ENCODE measurements at places on chromosomes 6 and 20.

- H3K27me3 ChIP-seq: no peaks in the 10 kb centered on the region
- no peak for DNase-seq
- no peak overlapping the region for H3K4me3 ChIP-seq
These were observed 110.8 kb upstream of the SCP2D1 start for GRCh38 chr20:18702736-18703135.

- H3K4me3 ChIP-seq: no peak overlapping the region
- H3K4me1 ChIP-seq: no peaks in the 10 kb centered on the region
- no peaks in the 10 kb centered on the region for H3K27me3 ChIP-seq
- no peaks in the 10 kb centered on the region for H3K36me3 ChIP-seq
- no peak for DNase-seq
These were observed 66.8 kb downstream of the PPP1R3G start for GRCh38 chr6:5151955-5152401.

- no peak for DNase-seq
- no peak overlapping the region for H3K27ac ChIP-seq
- H3K4me1 ChIP-seq: peaks cover 4% of the 10 kb centered on the region
These were observed 509.2 kb upstream of the SLC35B3 start for GRCh38 chr6:8944548-8944947.

GRCh38 chr6:170284126-170284773 is 6.6 kb downstream of the DLL1 start:
- peaks cover 52% of the 10 kb centered on the region for H3K4me1 ChIP-seq
- H3K36me3 ChIP-seq: peaks cover 62% of the 10 kb centered on the region
- no peak overlapping the region for H3K27ac ChIP-seq
- H3K27me3 ChIP-seq: no peaks in the 10 kb centered on the region
- no peak for DNase-seq
- H3K4me3 ChIP-seq: no peak overlapping the region

GRCh38 chr6:53756396-53756795 is 38.4 kb upstream of the LRRC1 start:
- no peaks in the 10 kb centered on the region for H3K36me3 ChIP-seq
- no peak for DNase-seq
- H3K4me3 ChIP-seq: no peak overlapping the region
- H3K4me1 ChIP-seq: no peaks in the 10 kb centered on the region
- no peaks in the 10 kb centered on the region for H3K27me3 ChIP-seq

DNA sequence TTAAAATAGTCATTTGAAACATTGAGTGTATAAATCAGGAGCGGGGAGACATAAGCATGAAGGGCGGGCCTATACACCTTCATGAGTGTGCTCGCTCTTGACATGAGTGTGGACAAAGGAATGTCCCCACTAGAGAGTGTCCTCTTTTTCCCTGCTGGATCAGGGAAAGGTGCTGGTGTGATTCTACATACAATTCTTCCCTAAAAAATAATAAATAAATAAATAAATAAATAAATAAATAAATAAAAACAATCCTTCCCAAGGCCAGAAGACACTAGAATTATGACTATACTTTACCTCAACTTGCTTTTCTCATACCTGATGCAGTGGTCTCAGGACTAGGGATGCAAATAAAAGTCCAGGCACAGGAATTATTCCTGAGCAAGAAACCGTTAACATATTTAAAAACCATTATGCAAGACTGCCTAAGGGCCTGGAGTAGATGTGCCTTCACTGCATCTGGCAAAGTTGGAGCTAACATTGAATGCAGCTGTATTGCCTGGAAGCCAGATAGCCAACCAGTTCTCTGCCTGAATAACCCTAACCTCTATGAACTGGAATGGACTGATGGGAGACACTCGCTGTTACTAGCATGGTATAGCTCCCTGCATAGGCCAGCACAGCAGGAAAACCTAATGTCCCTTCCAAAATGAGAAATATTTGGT is 37.5 kb upstream of the MICB start:
- no peak overlapping the region for H3K4me3 ChIP-seq
- H3K4me1 ChIP-seq: peaks cover 19% of the 10 kb centered on the region
- H3K27me3 ChIP-seq: no peaks in the 10 kb centered on the region
- no peak for DNase-seq

GRCh38 chr6:41584668-41585205 is 38.6 kb downstream of the FOXP4 start:
- H3K27me3 ChIP-seq: no peaks in the 10 kb centered on the region
- peaks cover 3% of the 10 kb centered on the region for H3K36me3 ChIP-seq
- no peak overlapping the region for H3K4me3 ChIP-seq
- no peak overlapping the region for H3K27ac ChIP-seq
- peaks cover 16% of the 10 kb centered on the region for H3K4me1 ChIP-seq

- no peak overlapping the region for H3K4me3 ChIP-seq
- H3K36me3 ChIP-seq: no peaks in the 10 kb centered on the region
- DNase-seq: no peak
- H3K27ac ChIP-seq: no peak overlapping the region
These were observed 115.6 kb upstream of the SLC24A3 start for GRCh38 chr20:19096843-19097242.

DNA sequence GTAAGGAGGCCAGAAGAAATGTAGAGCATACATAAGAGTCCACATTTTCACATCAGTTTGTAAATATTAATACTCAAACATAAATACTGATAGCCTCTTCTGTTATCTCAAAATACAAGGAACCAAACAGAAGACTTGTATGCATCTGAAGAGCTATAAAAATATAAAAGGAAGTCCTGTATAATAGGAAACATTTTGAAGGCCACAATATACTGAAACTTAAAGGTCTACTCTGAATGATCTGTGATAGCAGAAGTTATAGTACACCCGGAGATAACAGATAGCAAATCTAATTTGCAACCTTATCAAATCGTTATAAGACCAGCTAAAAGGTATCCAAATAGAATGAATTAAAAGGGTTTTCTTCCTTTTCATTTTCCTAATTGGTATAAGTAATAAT is 111.2 kb downstream of the HIVEP2 start:
- no peak for DNase-seq
- H3K27ac ChIP-seq: no peak overlapping the region
- no peak overlapping the region for H3K4me3 ChIP-seq
- H3K27me3 ChIP-seq: no peaks in the 10 kb centered on the region

DNA sequence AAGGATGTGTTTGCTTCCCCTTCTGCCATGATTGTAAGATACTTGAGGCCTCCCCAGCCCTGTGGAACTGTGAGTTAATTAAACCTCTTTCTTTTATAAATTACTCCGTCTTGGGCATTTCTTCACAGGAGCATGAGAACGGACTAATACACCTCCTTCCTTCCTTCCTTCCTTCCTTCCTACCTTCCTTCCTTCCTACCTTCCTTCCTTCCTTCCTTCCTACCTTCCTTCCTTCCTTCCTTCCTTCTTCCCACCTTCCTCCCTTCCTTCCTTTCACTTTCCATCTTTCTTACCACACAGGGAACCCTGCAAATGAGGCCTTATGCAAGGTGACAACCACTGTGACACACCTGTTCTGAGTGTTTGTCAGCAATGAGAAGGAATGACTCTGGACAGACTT is 141.3 kb upstream of the EXOC2 start:
- no peak for DNase-seq
- peaks cover 41% of the 10 kb centered on the region for H3K4me1 ChIP-seq
- no peaks in the 10 kb centered on the region for H3K27me3 ChIP-seq
- no peak overlapping the region for H3K27ac ChIP-seq
- no peak overlapping the region for H3K4me3 ChIP-seq
- no peaks in the 10 kb centered on the region for H3K36me3 ChIP-seq

- no peaks in the 10 kb centered on the region for H3K4me1 ChIP-seq
- no peaks in the 10 kb centered on the region for H3K27me3 ChIP-seq
- H3K36me3 ChIP-seq: no peaks in the 10 kb centered on the region
- no peak overlapping the region for H3K4me3 ChIP-seq
These were observed 13.9 kb downstream of the ZNF831 start for GRCh38 chr20:59177266-59178250.

DNA sequence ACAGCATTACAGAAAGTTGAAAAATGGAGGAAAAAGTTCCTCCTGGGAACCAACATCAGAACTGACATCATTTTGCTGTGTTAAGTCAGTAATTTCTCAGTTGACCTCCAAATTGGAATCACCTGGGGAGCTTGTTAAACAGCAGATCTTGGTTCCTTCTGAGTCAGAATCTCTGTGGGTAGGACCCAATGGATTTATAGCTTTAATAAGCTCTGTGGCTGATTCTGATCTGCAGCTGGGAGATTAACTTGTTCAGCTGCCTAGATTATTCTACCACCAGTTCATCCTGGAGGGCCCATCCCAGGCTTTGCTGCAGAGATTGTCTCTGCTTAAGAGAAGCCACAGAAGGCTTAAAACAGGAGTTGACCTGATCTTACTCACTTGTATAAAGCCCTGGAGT is 90.7 kb upstream of the POPDC3 start:
- H3K36me3 ChIP-seq: no peaks in the 10 kb centered on the region
- H3K27me3 ChIP-seq: no peaks in the 10 kb centered on the region
- no peaks in the 10 kb centered on the region for H3K4me1 ChIP-seq
- H3K4me3 ChIP-seq: no peak overlapping the region

- no peak overlapping the region for H3K4me3 ChIP-seq
- no peaks in the 10 kb centered on the region for H3K27me3 ChIP-seq
- H3K27ac ChIP-seq: no peak overlapping the region
- no peaks in the 10 kb centered on the region for H3K4me1 ChIP-seq
- DNase-seq: no peak
These were observed 85.9 kb downstream of the PXDC1 start for GRCh38 chr6:3665608-3666007.

DNA sequence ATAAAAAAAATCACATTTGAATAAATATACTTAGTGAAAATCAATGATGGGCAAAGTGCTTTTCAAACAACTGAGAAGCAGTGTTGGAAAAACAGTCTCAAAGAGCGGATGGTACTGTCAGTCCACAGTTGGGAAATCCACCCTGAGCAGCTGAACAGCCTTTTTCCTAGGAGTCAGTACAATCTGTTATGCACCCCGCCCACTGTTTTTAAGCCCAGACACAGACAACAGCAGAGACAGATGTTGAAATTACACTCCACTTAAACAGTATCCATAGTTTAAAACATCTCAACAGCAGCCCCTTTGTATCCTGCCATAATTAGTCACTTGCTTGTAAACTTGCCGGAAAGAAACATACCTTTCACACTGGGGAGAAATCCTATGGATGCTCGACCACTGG is 372 bp downstream of the KIAA0408 start:
- no peaks in the 10 kb centered on the region for H3K36me3 ChIP-seq
- H3K27me3 ChIP-seq: no peaks in the 10 kb centered on the region
- H3K4me1 ChIP-seq: no peaks in the 10 kb centered on the region
- no peak for DNase-seq

GRCh38 chr6:93218096-93218495 is 201.3 kb downstream of the EPHA7 start:
- H3K4me3 ChIP-seq: no peak overlapping the region
- no peak for DNase-seq
- no peaks in the 10 kb centered on the region for H3K4me1 ChIP-seq
- H3K27ac ChIP-seq: no peak overlapping the region
- H3K36me3 ChIP-seq: no peaks in the 10 kb centered on the region

GRCh38 chr20:8542110-8542486 is 410.0 kb downstream of the PLCB1 start:
- no peaks in the 10 kb centered on the region for H3K36me3 ChIP-seq
- no peaks in the 10 kb centered on the region for H3K27me3 ChIP-seq
- no peaks in the 10 kb centered on the region for H3K4me1 ChIP-seq
- H3K4me3 ChIP-seq: no peak overlapping the region
- no peak for DNase-seq
- H3K27ac ChIP-seq: peak overlapping the region; percentile 45

DNA sequence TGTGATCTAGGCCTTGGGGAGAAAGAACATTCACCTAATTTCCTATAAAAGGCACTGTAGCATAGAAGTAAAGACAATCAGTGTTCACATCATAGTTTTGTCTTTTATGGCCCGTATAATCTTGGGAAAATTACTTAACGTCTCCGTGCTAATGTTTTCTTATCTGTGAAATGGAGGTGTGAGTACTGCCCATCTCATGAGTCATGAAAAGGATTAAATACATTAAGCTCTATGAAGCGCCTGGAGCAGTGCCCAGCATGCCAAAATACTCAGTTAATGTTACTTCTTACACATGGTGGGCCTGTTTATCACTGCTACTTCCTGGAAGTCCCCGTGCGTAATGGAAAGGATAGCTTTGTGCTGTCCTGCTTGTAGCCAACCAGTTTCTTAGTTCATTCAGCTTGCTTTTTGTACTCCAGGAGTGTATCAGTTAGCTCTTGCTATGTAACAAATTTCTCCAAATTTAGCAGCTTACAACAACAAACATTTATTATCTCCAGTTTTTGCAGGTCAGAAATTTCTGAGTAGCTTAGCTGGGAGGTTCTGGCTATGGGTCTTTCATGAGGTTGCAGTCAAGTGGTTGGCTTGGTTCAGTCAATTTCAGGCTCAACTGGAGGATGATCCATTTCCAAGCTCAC is 103.6 kb upstream of the BMP2 start:
- H3K27me3 ChIP-seq: no peaks in the 10 kb centered on the region
- no peak overlapping the region for H3K27ac ChIP-seq
- no peak for DNase-seq
- no peak overlapping the region for H3K4me3 ChIP-seq
- H3K36me3 ChIP-seq: no peaks in the 10 kb centered on the region
- peaks cover 47% of the 10 kb centered on the region for H3K4me1 ChIP-seq

- no peaks in the 10 kb centered on the region for H3K4me1 ChIP-seq
- H3K27ac ChIP-seq: no peak overlapping the region
- H3K36me3 ChIP-seq: no peaks in the 10 kb centered on the region
- H3K4me3 ChIP-seq: no peak overlapping the region
- H3K27me3 ChIP-seq: no peaks in the 10 kb centered on the region
These were observed 349.6 kb downstream of the PKHD1 start for GRCh38 chr6:51737580-51738360.

GRCh38 chr20:6213311-6213710 is 90.5 kb upstream of the FERMT1 start:
- DNase-seq: no peak
- no peak overlapping the region for H3K4me3 ChIP-seq
- no peaks in the 10 kb centered on the region for H3K4me1 ChIP-seq
- H3K27me3 ChIP-seq: no peaks in the 10 kb centered on the region
- no peaks in the 10 kb centered on the region for H3K36me3 ChIP-seq

DNA sequence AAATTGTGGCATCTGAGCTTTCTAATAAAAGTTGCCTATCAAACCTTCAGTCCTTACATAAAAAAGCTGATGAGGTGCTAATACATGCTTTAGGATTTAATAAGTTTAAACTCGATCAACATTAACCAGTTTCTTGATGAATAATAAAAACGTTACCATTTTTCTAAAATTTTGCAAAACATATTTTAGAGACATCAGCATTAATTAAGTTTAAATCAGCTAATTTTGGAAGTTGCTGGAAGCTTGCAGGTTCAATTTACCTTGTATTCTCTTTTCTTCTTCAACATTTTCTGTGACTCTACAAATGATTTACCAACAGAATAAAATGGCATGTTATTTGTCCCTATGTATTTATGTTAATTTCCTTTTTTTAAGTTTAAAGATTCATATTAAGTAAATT is 365.3 kb upstream of the OPRM1 start:
- H3K4me1 ChIP-seq: no peaks in the 10 kb centered on the region
- no peak overlapping the region for H3K4me3 ChIP-seq
- no peak overlapping the region for H3K27ac ChIP-seq

- DNase-seq: no peak
- no peaks in the 10 kb centered on the region for H3K27me3 ChIP-seq
- H3K4me1 ChIP-seq: no peaks in the 10 kb centered on the region
- no peak overlapping the region for H3K4me3 ChIP-seq
- H3K27ac ChIP-seq: no peak overlapping the region
These were observed 50.4 kb downstream of the MAP3K7 start for GRCh38 chr6:90536520-90536919.

GRCh38 chr6:137630666-137631065 is 136.5 kb upstream of the OLIG3 start:
- H3K4me1 ChIP-seq: no peaks in the 10 kb centered on the region
- no peak overlapping the region for H3K4me3 ChIP-seq
- no peaks in the 10 kb centered on the region for H3K27me3 ChIP-seq
- H3K27ac ChIP-seq: no peak overlapping the region
